Gastroesophageal sphincter (tissue), 4 donors: ENCODE measurements at places on chromosomes 3 and 15.

DNA sequence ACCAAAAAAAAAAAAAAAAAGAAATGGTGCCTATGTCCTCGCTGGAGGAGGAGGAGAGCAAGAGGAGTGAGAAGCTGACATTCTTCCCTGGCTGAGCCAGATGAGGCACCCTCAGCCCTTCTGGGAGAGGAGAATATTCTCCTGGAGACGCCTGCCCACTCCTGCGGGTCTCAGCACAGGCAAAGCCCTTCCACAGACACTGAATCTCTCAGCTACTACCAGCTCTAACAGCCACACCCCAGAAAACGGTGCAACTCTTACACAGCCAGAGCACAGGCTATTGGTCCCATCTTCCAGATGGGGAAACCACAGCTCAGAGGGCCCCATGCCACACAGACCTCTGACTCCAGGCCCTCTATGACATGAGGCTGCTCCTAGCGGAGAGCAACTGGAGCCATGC, 5.7 kb downstream of the RASL12 start:
- no peaks in the 10 kb centered on the region for H3K27me3 ChIP-seq
- peaks cover 39% of the 10 kb centered on the region for H3K36me3 ChIP-seq
- no peak for ATAC-seq
- H3K27ac ChIP-seq, result peak overlapping the region; percentile 99
- H3K4me1 ChIP-seq, result peaks cover 100% of the 10 kb centered on the region
- no peak overlapping the region for H3K4me3 ChIP-seq

DNA sequence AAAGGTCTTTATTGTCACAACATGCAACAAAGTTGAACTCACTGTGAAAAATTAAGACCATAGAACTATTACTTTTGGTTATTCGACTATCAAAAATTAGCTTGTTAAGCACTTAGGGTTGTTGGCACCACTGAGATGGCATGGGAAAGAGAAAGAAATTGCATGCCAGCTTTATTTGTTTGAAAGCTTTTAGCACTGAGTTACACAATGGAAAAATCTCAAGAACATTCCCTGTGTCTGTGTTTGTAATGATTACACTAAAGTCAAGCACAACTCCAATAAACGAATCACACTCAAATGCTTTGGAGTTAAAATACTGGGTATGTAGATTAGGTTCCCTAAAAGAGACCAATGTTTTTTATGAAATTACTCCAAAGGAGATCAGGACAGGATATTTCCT, 158.6 kb upstream of the COL8A1 start:
- H3K4me1 ChIP-seq, result no peaks in the 10 kb centered on the region
- H3K27ac ChIP-seq, result no peak overlapping the region
- no peak overlapping the region for H3K4me3 ChIP-seq
- no peaks in the 10 kb centered on the region for H3K36me3 ChIP-seq
- no peaks in the 10 kb centered on the region for H3K27me3 ChIP-seq
- ATAC-seq, result no peak

GRCh38 chr3:120177707-120178306, 83.6 kb upstream of the GSK3B start:
- no peaks in the 10 kb centered on the region for H3K27me3 ChIP-seq
- no peak overlapping the region for H3K27ac ChIP-seq
- no peaks in the 10 kb centered on the region for H3K36me3 ChIP-seq
- no peak for ATAC-seq
- H3K4me1 ChIP-seq, result no peaks in the 10 kb centered on the region

GRCh38 chr15:94047566-94047965, 183.8 kb upstream of the MCTP2 start:
- H3K36me3 ChIP-seq, result no peaks in the 10 kb centered on the region
- no peaks in the 10 kb centered on the region for H3K27me3 ChIP-seq
- no peak overlapping the region for H3K4me3 ChIP-seq
- no peak overlapping the region for H3K27ac ChIP-seq
- no peaks in the 10 kb centered on the region for H3K4me1 ChIP-seq

GRCh38 chr15:82832601-82833361, 23.4 kb downstream of the WHAMM start:
- H3K27me3 ChIP-seq, result no peaks in the 10 kb centered on the region
- peaks cover 4% of the 10 kb centered on the region for H3K36me3 ChIP-seq
- no peak overlapping the region for H3K27ac ChIP-seq
- peaks cover 8% of the 10 kb centered on the region for H3K4me1 ChIP-seq

DNA sequence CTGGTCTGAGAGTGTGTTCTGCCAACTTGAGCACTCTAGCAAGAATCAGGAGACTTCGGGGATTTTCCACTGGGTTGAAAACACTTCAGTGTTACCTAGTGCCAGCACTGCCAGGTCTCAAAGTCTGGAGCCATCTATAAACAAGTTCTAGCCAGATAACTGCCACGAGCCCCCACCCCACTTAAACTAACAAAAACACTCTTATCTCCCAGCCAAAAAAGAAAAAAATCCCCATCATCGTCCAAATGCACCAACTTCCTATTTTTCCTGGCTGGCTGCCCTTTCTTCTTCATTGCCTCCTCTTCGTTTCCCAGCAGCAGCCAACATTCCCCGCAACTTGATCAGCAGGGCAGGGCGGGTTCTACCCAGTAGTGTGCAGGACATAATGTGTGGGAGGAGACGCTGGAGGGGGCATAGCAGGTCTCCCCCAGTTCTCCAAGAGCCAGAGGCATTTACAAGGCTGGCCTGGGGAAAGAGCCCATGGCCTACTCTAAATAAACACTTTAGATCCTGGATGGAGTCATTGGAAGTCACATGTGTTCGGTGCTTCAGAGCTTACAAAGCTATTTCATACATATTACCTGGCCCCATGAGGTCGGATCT, 29.5 kb downstream of the C2CD4B start:
- H3K27me3 ChIP-seq, result peaks cover 8% of the 10 kb centered on the region
- H3K4me3 ChIP-seq, result no peak overlapping the region
- no peaks in the 10 kb centered on the region for H3K4me1 ChIP-seq
- H3K36me3 ChIP-seq, result no peaks in the 10 kb centered on the region

DNA sequence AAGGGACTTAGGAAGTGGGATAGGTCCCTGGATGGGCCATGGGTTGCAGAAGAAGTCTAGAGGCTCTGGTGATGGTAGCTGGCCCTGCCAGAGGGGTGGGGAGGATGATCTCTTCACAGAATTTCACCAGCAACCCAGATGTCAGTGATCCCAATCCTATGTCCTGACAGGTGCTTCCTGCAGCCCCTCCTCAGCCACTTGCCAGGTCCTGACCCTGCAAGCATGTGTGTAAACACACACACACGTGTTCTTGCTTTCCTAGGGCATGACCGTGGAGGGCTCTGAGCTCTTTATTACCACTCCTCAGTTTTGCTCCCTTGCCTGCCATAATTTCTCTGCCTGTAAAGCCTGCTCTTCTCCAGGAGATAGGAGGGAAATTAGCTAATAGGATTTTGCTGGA, 12.5 kb downstream of the TEX264 start:
- no peak overlapping the region for H3K4me3 ChIP-seq
- no peak overlapping the region for H3K27ac ChIP-seq
- no peak for ATAC-seq
- peaks cover 86% of the 10 kb centered on the region for H3K36me3 ChIP-seq
- no peaks in the 10 kb centered on the region for H3K4me1 ChIP-seq

DNA sequence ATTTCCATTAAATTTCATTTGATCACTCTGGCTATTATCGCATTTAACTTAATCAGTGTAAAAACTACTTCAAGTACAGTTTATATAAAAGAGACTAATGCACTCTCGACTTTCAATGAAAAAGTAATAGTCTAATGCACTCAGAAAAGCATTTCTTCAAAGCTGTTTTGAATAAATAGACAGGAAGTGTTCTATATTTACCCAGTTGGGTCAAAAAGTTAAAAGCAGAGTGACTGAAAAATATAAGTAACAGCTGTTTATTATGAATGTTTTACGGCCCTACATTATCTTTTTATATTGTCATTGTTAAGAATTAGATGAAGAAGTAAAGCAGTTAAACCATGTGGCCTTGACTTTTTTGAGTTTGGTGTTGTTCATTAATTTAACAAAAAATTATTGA, 391.8 kb downstream of the ZPLD1 start:
- no peaks in the 10 kb centered on the region for H3K27me3 ChIP-seq
- no peak for ATAC-seq
- H3K4me3 ChIP-seq, result no peak overlapping the region
- no peak overlapping the region for H3K27ac ChIP-seq
